Bladder microvascular endothelial cell (primary cell): ENCODE measurements at places on chromosomes 6 and 20. TPM values are rescaled to one million over a fixed set of nuclear protein-coding genes. Genes with fewer than 3 reads are reported as not detected.

Gene DYNLT1
- 77.5 and 86.0 TPM in 2 replicates for total RNA-seq

Gene DNAH8
- under 0.01 TPM in 1 of 2 replicates, not detected in the other for total RNA-seq

Gene SLC17A3
- not detected in 2 replicates for total RNA-seq

Gene CRIP3
- total RNA-seq, result 0.19 TPM in 1 of 2 replicates, not detected in the other

Gene GHRH
- total RNA-seq, result not detected in 2 replicates

Gene C20orf141
- not detected in 2 replicates for total RNA-seq

Gene IRAK1BP1
- total RNA-seq, result 1.8 and 3.8 TPM in 2 replicates

Gene COL21A1
- 0.06 and 0.16 TPM in 2 replicates for total RNA-seq

Gene SSTR4
- total RNA-seq, result not detected in 2 replicates

Gene LY6G5B
- 1.1 and 5.3 TPM in 2 replicates for total RNA-seq

Gene CCNC
- 58.1 and 68.6 TPM in 2 replicates for total RNA-seq

Gene OXT
- not detected in 2 replicates for total RNA-seq

Gene RUNX2
- not detected in 2 replicates for total RNA-seq

Gene VGLL2
- not detected in 2 replicates for total RNA-seq

Gene ABHD16B
- total RNA-seq, result not detected in 2 replicates

Gene UBE2C
- 8.9 and 20.7 TPM in 2 replicates for total RNA-seq

Gene BPIFB6
- total RNA-seq, result not detected in 2 replicates

Gene OPRL1
- 1.3 and 5.0 TPM in 2 replicates for total RNA-seq

Gene ID1
- 282 and 476 TPM in 2 replicates for total RNA-seq
